Vagina (tissue), 2 donors: ENCODE measurements at places on chromosomes 11 and 22. TPM values are rescaled to one million over a fixed set of nuclear protein-coding genes. Genes with fewer than 3 reads are reported as not detected.

The FZD4 gene
- total RNA-seq = 47.1 TPM

The MCAM gene
- 295 TPM for total RNA-seq

The ILK gene
- total RNA-seq = 149 TPM

The GPR83 gene
- not detected for total RNA-seq

The ZNF214 gene
- total RNA-seq = 3.9 TPM

The KCNJ11 gene
- total RNA-seq = not detected

The HBG2 gene
- not detected for total RNA-seq

The APOA5 gene
- not detected for total RNA-seq

The HEPHL1 gene
- 1.7 TPM for total RNA-seq

The LDHAL6A gene
- not detected for total RNA-seq

The TUB gene
- total RNA-seq = 13.5 TPM

The UPB1 gene
- not detected for total RNA-seq

The OLFML1 gene
- total RNA-seq = 11.5 TPM

The FAM181B gene
- 0.49 TPM for total RNA-seq

The TMEM123 gene
- total RNA-seq = 156 TPM

The PHLDB1 gene
- total RNA-seq = 119 TPM

The GSTP1 gene
- total RNA-seq = 2,739 TPM

The C22orf23 gene
- not detected for total RNA-seq

The OR6T1 gene
- total RNA-seq = not detected

The DESI1 gene
- 20.6 TPM for total RNA-seq

The CDKN1C gene
- total RNA-seq = 67.3 TPM

The SERHL2 gene
- 4.4 TPM for total RNA-seq

The DNAJB7 gene
- total RNA-seq = not detected

The MB gene
- not detected for total RNA-seq

The FOLR1 gene
- total RNA-seq = not detected

The GSTT2B gene
- not detected for total RNA-seq
